ENCODE measurements at places on chromosomes 3 and 15.

GRCh38 chr3:184338511-184338945, 1.1 kb downstream of the FAM131A start:
- no peak for DNase-seq

DNA sequence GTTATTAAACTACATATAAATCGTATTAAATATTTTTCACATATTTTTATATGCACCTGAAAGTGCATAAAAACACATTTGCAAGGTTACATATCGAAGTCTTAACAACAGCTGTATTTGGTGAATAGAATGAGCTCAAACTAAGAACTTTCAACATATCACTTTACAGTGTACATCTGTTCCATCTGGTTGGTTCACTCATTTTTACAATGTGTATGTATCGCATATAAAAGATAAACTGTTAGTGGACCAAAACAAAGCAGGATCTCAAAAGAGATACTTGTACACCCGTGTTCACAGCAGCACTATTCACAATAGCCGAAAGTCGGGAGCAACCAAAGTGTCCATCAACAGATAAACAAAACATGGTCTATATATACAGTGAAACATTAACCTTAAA, 55.8 kb downstream of the TBL1XR1 start:
- no peak for DNase-seq

- no peak for DNase-seq
These were observed 615.8 kb upstream of the ZNF385D start for GRCh38 chr3:22366781-22367180.

GRCh38 chr3:129908417-129908816, 14.9 kb upstream of the TMCC1 start:
- no peak for DNase-seq

DNA sequence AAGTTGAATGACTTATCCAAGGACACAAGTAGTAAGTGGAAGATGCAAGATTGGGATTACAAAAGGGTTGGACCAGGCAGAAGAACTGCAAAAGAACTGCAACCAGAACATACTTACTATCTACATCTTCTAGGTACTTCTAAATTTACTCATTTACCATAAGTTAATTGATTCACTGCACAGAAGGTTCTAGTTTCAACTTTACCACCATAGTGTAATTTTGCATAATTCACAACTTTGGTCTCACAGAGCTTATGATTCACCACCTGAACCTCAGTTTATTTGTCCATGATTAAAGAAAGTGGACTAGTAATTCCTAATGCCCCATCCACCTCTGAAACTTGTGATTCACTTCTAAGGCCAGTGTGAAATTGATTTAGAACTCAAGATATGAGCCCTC, 236.8 kb upstream of the UBE2E2 start:
- no peak for DNase-seq

DNA sequence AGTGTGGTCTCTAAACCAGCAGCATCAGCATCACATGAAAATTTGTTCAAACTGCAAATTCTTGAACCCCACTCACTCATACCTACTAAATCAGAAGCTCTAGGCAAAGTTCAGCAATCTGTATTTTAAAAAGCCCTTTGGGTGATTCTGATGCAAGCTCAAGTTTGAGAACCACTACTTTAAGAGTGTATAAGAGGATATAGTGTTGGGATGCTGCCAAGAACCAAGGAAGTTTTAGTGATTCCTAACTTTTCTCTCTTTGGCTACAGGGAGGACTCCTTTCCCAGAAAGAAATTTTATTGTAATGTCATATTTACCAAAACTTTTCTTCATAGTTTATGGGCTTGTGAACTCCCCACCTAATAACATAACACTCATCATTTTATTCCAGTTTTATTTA, 422.2 kb downstream of the TBC1D5 start:
- no peak for DNase-seq

DNA sequence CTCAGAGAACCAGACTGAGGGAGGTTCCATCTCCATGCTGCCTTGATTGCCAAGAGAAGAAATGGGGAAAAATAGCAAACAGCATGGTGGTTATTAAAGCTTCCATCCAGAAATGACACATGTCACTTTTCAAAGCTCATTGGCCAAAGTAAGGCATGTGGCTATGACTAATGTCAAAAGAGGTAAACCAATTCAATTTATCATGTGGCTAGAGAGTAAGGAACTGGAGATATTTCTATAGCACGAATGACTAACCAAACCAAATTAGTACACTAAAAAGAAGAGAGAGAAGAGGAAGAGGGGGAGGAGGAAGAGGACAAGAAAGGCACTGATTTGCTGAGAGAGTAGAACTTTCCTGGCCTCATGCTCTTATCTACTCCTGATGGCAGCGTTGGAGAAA, 115.2 kb upstream of the SLC6A11 start:
- DNase-seq, result no peak

Measured in germinal center (tissue), 1 donor.